ENCODE measurements at places on chromosomes 5 and 9.

DNA sequence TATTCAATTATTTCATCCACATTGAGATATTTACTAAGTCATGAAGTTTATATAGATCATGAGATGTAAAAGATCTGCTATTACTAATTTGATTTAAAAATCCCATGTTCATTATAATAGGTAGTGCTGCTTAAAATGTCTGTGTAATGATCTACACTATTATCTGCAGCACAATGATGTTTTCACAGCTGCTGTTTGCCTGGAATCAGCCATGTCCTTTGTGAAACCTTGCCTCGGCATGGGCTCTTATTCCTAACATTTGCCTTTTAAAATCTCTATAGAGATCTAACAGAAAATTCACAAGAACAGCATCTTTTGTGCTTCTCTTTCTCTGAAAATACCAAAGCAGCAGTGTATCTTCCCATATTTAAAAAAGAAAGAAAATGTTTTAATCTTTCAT is 444.6 kb downstream of the PTPRD start:
- DNase-seq: no peak

DNA sequence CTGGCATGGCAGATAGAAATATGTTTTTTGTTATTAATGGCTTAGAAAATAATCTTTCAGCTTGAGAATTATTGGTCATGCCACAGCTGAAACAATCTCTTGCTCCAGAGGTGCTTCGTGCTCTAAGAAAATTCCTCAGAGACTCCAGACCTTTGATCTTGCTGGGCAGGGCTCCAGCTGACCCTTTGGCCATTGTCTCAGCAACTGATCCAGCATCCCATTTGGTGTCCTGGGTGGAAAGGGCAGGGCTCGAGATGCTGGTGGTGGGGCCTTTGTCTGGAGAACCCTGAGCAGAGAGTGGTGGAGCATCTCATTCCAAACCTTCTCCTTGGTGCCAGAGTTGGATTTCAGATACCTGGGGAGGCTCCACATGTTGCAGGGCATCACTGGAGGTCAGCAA is 43.2 kb upstream of the PIK3R1 start:
- no peak for DNase-seq

- no peak for DNase-seq
Measured at GRCh38 chr9:107387409-107387808, 102.2 kb downstream of the KLF4 start.

DNA sequence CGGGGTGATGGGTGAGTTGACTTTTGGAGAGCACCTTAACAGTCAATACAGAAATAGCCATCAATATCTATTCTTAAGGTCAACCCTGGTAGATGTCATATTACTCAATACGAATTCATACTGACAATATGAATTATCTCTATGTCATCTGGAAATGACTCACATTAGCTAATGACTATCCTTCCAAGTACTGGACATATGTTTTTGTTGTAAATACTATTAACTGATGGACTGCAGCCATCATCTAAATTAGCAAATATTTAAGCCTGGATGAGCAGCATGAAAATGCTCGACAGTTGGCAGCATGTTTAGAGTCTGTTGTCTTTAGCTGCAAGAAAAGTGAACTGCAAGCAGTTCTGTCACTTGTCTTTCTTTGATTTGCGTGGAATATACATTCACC is 19.6 kb upstream of the ISOC1 start:
- no peak for DNase-seq

DNA sequence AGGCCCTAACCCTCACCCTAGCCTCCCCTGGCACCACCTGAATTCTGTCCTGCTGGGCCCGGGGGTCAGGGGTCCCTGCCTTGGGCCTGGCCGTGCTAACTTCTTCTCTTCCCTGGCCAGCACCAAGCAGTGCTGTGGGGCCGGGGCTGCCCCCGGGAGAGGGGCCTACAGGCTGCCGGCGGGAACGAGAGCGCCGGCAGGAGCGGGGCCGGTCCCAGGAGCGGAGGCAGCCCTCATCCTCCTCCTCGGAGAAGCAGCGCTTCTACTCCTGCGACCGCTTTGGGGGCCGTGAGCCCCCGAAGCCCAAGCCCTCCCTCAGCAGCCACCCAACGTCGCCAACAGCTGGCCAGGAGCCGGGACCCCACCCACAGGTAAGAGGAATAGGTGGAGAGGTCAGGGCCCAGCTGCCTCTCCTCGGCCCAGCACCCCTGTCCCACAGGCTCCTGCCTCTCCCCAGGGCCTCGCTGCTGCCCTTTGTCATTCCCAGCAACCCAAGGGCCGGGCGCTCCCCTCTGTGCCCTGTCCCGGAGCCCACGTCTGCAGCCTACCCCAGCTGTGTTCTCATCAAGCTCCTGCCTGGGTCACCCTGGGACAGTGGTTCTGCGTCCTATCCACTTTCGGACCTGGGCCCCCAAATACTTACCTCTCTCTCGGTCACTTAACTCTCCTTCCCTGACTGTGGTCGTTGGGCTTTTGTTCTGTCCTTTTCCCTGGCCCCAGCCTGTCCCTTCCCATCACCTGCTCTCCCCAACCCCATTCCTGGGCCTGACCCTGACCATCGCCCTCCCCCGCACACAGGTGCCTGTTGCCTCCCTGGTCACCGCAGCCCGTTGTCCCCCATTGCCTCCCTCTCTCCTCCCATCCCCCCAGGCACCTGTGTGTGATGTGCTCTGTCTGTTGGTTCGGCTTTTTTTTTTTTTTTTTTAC is 243.2 kb downstream of the CACNA1B start:
- no peak for DNase-seq

DNA sequence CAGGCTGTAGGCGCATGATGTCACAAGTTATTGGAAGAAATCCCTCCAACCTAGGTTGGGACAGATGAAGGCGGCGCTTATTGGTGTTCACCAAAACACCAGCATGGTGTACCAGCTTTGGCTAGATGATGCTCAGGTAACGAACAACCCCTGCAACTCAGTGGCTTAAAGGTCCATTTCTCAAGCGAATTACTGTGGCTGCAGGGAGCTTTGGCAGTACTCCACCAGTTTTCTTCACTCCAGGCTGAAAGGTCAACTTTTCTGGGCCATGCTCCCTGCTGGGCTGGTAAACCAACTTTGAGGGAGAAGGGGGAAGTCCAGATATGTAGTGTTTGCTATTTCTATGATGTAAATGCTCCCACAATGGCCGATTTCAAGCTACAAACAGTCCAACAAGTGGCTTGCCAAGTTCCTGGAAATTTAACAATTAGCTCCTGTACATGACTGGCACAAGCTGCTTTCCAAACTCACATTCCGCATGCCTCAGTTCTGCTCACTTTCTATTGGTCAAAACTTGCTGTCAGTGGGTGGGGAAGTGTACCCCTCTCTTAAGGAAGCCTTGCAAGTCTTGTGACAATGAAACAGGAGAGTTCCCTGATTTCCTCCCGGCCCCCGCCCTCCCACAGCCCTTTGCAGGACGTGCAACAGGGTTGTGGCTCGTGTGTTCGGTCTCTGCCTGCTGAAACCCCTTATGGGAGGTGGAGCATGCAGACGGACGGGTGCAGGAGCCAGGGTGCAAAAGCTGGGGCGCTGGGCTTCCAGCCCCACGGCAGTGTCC is 588 bp upstream of the ZBED3 start:
- DNase-seq: no peak

DNA sequence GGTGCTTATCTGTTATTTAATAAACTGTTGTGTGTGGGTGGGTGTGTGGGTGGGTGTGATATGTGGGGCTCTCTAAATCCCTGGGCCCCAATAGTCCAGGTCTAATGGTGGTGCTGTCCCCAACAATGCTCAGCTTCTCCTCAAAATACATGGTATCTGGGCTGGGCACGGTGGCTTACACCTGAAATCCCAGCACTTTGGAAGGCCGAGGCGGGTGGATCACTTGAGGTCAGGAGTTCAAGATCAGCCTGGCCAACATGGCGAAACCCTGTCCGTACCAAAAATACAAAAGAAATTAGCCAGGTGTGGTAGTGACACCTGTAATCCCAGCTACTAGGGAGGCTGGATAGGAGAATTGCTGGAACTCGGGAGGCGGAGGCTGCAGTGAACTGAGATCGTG is 4.5 kb upstream of the ORM1 start:
- DNase-seq: no peak

DNA sequence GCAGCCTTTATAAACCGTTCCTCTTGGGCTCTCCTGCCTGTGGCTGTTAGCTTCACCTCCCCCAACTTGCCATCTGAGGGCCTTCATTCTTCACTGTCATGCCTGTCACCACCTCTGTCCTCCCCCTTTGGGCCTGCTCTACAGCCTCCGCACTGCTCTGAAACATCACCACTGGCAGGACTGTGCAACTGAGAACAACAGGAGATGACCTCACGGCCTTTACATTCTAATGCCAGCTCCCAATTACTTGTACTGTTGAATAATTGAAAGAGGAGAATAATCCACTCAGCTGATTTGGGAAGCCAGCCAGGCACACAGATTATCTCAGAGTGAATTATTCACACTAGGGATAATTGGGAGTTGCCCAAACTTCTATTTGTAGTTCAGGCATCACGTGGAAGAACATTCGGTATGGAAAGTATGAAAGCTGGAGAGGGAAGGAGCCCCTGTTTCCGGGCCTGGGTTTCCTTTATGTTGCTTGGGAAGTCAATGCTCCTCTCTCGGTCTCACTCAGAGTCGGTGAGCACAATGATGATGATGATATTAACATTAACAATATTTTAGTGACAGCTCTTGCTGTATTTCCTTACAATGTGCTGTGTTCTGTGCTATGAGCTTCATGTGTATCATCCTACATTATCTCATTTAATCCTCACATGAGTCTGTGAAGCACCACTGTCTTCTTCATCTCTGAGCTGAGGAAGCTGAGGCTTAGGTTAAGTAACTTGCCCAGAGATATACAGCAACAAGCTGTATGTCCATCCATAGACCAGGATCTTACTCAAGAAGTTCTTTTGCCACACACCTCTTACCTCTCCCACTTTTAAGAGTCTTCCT is 99.3 kb upstream of the LRRTM2 start:
- DNase-seq: no peak

DNA sequence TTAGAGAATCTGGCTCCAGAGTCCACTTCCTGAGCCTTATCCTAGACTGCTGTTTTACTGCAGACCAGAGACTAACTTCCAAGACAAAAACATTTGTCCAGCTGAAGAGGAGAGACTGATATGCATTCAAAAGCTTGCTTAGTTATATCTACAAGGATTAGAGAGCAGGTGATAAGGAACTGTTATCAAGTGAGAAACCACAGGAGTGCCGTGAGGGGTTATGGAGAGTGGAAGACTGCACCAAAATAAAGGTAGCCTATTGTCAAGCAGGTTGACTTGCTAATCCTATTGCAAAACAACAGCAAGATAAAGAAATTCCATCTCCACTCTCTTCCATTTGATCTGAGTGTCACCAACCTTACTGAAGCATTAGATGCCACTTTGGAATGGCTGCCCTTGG is 139.1 kb downstream of the SCAMP1 start:
- no peak for DNase-seq

DNA sequence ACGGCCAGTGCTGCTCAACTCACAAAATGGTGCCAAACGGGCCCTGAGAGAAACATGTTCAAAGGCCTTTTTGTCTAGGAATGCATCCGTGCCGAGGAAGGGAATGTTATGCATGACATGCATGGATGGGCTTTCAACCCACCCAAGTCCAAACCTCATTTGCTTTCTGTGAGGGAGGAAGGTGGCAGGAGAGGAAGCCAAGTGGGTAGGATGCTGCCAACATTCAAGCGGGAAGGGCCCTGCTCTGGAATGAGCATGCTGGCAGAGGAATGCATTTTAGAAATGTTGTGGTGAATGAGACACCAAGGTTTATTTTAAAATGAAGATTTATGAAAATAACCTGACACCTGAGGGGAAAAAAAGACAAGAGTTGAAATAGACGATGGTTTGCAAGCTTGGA is 479.1 kb downstream of the CCDC171 start:
- DNase-seq: no peak

GRCh38 chr5:155689406-155689805 is 637.6 kb upstream of the SGCD start:
- DNase-seq: no peak

DNA sequence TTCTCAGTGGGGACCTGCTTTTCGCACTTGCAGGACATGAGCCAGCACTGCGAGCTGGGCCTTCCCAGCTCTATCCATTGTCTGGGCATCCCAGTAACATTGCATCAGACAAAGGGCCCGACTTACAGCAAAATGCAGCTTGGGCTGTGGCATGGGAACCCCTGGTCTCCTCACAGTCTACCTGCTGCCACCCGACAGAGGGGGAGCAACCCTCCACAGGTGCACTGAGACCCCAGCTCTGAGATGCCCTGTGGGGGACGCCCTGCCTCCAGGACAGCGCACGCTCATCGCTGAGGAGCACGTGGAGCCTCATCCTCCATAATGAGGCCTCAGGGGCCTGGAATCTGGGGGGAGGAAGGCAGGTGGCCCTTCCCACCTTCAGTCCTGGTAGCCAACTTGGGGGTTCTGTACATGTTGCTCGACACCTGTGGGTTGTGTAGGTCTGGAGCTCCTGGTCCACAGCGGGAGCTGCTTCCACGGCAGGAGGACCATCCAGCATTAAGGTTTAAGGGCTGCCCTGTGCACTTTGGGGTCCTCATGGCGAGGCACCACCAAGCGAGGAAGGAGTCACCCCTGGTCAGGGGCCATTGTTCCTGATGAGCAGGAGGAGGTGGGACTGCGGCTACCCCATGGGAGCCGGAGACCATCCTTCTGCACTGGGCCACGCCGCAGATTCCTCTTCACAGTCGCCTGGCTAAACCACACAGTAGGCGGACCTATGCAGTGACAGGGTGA is 376.5 kb upstream of the IRX1 start:
- no peak for DNase-seq

GRCh38 chr5:40623480-40624420 is 56.0 kb upstream of the PTGER4 start:
- no peak for DNase-seq

- DNase-seq: no peak
Measured at GRCh38 chr9:133656211-133657119, 20.3 kb downstream of the DBH start.

- no peak for DNase-seq
Measured at GRCh38 chr5:37814699-37815098, 25.1 kb downstream of the GDNF start.

- DNase-seq: no peak
Measured at GRCh38 chr9:90964101-90965020, 162.7 kb downstream of the SYK start.

DNA sequence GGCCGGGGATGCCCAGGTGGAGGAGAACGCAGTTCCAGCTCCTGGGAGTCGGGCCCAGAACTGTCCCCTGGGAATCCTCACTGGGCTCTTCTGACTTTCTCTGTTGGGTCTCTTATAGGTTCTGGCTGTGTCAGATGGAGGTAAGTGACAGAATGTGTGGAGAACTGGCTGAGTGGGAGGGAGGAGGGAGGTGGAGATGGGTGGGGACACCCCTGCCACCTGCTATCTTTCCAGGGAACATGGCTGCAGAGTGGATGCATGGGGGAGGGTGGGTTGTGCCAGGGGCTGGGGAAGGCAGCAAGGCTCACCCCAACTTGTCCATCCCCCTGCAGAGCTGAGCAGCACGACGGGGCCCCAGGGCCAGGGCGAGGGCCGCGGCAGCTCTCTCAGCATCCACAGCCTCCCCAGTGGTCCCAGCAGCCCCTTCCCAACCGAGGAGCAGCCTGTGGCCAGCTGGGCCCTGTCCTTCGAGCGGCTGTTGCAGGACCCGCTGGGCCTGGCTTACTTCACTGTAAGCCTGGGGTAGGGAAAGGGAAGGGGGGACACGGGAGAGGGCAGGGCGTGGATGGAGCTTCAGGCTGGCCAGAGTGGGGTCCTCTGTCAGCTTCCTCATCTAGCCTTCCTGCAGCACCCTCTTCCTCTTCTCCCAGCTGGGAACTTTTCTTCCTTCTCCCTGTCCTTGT is 8.3 kb downstream of the RGS14 start:
- DNase-seq: no peak

All from stimulated activated CD4-positive, alpha-beta T cell treated with anti-CD3 and anti-CD28 coated beads, TNF-alpha, amount 100 ng/mL, for 48 hours (primary cell).